ENCODE measurements at places on chromosomes 16 and 17.
A peak's percentile ranks its signal among the peaks of the same experiment; 100 is the strongest.

- no peak for DNase-seq
Measured at GRCh38 chr16:622920-623280, 7.9 kb upstream of the WFIKKN1 start.

- peak; percentile 94 for DNase-seq
Measured at GRCh38 chr17:32161029-32161428, 18.7 kb downstream of the RHOT1 start.

- DNase-seq, result peak; percentile 88
Measured at GRCh38 chr17:48472411-48473281, 42.6 kb upstream of the SKAP1 start.

DNA sequence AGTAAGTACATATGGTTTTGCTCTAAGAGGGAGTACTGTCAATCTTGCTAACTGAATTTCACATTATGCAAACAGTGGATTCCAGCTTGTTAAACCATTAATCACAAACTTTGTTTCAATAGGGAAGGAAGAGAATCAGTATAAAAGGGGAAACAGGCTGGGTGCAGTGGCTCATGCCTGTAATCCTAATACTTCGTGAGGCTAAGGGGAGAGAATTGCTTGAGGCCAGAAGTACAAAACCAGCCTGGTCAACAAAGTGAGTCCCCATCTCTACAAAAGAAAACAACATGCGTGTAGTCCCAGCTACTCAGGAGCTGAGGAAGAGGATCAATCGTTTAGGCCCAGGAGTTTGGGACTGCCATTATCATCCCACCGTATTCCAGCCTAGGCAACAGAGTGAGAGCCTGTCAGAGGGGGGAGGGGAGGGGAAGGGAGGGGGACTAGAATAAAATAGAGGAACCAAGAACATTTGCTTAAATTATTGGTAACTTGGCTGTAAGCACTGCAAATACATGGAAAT is 65.7 kb downstream of the FBXL20 start:
- DNase-seq, result no peak

DNA sequence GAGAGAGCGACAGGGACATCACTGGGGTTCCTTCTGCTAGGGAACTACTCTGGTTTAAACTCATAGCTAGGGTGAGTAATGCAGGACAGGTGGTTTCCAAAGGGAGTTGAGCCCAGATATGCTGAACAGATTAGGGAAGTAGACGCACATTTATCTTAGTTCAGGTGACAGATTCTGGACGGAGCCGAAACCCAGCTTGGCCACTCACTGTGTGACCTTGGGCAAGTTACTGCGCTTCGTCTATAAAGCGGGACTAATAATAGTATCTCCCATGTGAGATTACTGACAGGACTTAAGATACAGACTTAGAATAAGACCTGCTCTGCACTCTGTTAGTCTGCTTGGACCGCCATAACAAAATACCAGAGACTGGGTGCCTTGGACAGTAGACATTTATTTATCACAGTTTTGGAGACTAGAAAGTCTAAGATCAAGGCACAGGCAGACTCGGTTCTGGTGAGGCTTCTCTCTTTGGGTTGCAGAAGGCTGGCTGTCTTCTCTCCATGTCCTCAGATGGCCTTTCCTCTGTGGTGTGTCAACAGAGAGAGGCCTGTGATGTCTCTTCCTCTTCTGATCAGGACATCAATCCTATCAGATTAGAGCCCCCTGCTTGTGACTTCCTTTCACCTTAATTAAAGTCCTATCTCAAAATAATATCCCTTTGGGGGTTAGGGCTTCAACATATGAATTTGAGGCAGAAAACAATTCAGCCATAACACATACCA is 12.1 kb downstream of the SCNN1G start:
- no peak for DNase-seq

DNA sequence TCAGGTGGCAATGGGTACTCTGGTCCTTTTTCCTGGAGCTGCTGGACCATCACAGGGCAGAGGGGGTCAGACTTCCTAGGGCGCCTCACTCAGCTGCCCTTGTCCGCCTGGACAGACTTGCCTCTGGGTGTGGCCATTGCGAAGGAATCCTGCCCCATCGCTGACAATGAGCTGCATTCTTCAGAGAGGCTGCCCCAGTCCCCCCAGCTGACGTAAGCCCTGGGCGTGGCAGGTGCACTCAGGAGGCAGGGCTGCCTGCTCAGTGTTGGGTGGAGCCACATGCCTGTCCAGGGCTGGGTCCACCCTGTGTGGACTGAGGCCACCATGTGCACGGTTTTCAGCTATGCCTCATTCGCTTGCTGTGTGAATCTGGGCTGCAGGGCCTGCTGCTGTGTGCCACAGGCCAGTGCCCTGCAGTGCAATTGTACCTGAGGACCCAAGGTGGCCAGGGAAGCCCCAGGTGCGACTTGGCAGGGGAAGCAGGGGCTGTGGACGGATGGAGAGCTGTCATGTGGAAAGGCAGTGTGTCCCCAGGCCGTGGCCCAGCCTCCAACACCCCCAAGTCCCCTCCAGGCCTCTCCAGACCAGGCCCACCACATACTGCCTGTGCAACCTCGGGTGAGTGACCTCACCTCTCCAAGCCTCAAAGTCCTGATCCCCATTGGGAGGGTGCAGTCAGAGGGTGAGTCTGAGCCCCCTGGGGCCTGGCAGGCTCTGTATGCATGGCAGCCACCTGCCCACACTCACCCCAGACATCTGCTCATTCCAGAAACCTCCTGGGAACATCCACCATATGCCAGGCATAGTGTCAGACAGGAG is 14.0 kb upstream of the MPRIP start:
- peak; percentile 97 for DNase-seq

DNA sequence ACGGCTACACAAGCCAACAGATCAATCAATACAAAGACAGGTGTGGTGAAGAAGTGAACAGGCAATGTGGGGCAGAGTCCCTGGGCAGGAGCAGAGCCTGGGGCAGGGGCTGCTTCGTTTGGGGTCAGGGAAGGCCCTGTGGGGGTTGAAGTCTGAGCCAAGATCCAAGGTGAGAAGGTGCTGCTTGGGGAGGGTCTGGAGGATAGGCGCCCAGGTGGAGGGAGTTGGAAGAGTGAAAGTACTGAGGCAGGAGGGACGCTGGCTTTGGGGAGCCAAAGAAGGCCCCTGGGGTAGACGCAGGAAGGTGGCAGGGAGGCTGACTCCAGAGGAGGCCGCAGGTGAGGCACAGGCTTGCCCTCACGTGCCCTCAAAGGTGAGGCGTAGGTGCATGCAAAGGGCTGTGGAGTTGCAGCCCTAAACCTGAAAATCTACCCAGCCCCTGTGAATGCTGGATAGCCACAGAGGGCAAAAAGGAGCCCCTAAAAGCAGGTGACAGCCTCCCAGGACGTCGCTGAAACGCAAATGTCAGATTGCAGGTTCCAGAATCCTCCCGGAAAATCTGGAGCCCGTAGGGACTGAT is 33.3 kb downstream of the WFDC1 start:
- DNase-seq, result no peak

DNA sequence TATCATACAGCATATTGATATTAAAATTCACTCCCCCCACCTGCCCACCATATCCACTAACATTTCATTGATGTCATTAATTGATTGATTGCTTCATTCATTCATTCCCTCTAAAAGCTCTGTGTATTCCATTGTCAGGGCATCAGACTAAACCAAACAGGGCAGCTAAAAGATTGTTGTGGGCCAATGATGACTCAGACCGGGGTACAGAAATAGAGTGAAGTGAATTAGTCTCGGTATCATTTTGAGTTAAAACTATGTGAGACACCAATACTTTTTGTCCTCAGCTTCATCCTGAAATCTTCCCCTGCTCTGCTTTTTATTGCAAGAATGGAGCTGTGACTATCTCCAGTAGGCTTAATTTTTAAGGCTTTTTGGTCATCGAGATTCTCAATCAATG is 868.3 kb downstream of the CDH11 start:
- DNase-seq, result no peak

DNA sequence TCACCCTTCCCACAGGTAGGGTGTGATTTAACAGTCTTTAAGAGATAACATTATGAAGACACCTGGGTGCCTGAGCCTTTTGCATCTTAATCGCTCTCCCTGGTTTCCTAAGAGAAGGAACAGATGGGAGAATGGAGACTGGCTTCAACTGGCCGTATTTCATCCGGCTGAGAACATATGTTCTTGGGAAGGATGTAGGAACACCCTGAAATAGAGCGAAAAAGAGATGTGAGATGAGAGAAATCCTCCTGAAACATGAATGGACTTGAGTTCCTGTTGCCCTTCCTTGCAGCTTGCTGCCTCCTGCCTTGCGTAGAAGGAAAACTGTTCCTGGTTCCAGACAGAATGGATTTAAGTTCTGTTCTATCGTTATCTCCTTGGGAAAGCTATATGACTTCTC is 385.4 kb upstream of the RBFOX1 start:
- no peak for DNase-seq

DNA sequence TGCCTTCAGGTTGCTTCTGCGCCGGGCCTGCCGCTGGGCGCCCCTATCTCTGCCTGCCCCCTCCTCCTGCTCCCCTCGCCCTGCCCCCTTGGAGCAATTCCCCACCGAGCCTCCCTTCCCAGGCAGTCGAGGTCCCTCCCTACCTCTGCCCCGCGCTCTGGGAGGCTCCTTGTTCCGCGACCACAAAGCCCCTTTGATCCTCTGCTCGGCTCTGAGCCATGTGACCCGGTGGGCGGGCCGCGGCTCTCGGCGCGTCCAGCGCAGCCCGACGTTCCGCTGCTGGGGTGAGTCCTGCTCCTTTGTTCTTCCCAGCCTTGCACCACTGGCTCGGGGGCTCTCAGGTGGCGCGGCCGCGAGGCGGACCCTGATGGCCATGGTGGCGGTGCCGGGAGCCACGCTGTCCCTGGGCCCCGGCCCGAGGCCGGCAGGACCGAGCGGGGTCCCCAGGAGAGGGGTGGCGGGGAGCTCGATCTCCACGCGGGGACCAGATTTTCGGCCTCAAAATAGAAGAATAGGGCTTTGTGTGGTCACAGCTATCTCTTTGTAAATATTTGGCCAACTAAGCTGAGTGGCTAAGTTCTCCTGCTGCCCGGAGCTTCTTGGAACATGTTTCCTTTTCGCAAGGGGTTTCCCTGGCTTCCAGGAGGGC is 310.6 kb downstream of the SEC14L1 start:
- DNase-seq, result no peak

- no peak for DNase-seq
Measured at GRCh38 chr17:78897664-78898047, 5.3 kb downstream of the CEP295NL start.

DNA sequence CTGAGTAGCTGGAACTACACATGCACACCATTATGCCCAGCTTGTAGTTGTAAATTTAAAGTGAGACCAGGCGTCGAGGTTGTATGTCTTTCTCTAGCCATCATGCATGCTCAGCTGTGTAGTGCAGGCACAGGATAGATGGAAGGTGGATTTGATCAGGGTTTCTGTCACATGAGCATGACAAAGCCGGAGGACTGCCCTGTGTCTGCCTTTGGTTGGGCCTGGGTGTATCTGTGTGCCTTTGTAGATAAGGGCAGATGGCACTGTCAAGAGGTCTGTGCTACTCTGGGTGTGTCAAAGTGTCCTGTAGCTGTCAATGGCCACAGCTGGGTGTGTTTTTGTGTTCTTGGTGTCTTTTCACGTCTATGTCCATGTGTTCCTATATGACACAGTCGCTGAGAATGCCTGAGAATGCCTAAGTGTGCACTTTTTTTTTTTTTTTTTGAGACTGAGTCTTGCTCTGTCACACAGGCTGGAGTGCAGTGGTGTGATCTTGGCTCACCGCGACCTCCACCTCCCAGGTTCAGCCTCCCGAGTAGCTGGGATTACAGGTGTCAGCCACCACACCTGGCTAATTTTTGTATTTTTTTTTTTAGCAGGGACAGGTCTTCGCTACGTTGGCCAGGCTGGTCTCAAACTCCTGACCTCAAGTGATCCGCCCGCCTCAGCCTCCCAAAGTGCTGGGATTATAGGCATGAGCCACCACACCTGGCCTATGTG is 4.1 kb upstream of the NAGS start:
- no peak for DNase-seq

DNA sequence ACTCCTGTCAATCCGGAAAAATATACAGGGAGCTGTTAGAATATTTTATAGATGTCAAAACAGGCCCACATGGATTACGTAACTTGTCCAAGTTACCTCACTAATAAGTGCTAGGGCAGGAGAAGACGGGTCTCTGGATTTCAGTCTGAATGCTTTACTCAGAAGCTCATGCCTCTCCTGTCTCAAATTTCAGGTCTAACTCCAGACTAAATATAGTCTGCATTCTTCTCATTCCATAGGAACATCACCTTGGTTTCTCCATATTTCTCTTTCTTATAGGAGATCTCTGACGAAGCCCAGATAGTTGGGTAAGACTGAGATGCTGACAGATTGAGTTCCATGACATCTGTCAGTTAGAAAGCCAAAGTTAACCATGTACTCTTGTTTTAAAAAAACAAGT is 174.2 kb downstream of the STX8 start:
- no peak for DNase-seq

DNA sequence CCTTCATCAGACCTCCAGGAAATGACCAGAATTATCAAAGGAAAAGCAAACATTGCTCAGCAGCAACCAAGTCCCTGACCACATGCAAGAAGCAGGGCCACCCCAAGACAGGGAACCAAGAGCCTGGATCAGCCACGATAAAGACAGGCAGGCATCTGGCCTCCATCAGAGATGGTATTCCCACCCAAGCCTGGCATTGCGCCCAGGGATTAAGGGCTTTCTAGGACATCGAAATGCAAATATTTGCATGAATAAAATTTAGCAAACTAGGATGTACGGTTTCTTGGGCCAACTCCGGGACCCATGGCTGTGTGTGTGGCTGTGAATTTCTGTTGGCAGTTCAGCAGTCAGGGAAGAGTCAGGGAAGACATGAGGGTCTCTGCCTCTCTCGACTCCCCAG is 241.4 kb upstream of the DYNLRB2 start:
- DNase-seq, result no peak

- no peak for DNase-seq
Measured at GRCh38 chr16:876041-876335, 75.5 kb upstream of the GNG13 start.

- no peak for DNase-seq
Measured at GRCh38 chr16:17170435-17170834, 300.3 kb downstream of the XYLT1 start.

GRCh38 chr16:89511374-89511773 is 3.2 kb downstream of the SPG7 start:
- DNase-seq, result no peak

- DNase-seq, result no peak
Measured at GRCh38 chr17:2264067-2264860, 39.3 kb downstream of the SMG6 start.

DNA sequence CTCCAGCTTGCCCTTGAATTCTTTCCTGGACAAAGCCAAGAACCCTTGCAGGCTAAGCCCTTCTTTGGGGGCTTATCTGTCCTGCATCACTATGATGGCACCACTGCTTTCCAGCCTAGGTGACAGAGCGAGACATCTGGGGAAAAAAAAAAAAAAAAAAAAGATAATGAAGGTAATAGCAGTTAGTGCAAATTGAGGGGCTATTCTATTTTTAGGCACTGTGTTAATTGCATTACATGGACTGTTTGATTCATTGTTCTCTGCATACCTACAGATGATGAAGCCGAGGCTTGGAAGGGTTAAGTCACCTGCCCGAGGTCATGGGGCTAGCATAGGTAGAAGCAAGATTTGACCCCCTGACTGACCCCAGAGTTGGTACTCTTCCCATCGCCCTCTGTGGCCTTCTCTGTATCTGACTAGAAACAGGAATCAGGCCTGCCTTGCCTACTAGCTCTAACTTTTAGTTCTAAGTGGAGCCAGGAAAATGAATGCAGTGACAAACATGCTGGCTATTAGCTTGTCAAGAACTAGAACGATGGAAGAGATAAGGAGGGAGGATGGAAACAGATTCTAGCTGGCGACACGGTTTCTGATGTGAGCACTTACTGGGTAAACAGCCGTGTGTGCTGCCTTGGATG is 312.1 kb downstream of the SNX29 start:
- no peak for DNase-seq

All from Caki2 (cell line).